H54 (cell line): ENCODE measurements at places on chromosomes 12 and 14.

- DNase-seq, result no peak
Measured at GRCh38 chr12:89547101-89547500, 21.3 kb upstream of the POC1B start.

DNA sequence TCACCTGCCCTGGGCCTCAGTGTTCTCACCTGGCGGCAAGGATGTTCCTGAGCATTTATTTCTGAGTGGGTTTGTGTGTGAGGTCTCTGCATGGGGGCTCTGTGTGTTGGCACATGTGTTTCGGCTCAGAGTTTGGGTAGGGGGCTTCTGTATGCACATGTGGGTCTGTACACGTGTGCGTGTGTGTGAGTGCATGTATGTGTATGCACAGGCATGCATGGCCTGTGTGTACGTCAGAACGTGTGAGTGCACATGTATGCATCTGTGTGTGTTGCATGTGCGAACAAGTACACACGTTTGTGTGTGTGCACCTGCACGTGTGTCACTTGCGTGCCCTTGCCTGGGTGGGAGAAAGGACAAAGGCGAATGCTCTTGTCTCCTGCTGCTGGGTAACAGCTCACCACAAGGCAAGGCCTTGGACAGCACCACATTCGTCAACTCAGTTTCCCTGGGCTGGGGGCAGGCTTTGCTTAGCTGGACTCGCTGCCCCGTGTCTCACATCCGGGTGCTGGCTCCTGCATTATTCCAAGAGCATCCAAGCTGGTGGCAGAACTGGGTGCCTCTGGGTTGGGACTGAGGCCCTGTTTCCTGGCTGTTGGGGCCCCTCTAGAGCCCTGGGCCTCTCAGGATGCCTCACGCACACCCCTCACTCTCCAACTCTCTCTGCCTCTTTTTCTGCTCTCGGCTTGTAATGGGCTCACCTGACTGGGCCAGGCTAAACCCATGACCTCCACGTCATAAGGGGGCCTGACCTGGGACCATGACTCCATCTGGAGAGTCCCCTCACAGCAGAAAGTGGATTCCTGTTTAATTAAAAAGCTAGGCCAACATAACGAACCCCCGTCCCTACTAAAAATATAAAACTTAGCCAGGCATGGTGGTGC is 153.6 kb upstream of the C14orf180 start:
- no peak for DNase-seq

GRCh38 chr12:122813310-122813713 is 21.9 kb upstream of the HIP1R start:
- DNase-seq, result no peak

DNA sequence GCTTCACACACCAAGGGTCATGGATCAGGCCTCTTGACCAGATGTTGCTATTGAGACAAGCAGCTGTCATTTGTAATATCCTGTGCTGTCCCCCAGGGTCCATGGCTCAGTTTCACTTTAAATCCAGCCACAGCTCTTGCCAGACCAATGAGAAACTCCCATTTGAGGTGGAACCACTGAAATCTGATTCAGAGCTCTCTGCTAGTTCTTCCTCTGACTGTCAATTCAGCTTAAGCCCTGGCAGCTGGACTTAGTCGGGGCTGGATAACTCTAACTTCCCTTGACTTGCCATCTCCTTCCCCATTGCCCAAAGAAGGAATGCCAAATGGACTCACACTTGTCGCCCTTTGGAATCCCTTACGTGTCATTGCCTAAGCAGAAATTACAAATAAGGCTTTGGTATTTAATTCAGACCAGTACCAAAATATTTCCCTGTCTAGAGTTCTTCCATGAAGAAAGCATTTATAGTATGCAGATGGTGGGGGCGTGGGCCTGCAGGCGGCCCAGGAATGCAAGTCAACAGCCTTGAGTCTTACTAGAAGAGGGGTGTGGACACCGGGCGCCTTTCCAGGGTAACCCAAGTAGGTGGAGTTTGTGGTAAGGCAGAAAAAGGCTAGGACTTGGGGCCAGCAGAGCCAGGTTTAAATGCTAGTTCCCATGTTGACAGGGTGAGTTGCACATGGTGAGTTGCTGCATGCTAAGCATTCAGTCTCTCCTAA is 96.9 kb upstream of the TMPO start:
- DNase-seq, result peak; percentile 62

DNA sequence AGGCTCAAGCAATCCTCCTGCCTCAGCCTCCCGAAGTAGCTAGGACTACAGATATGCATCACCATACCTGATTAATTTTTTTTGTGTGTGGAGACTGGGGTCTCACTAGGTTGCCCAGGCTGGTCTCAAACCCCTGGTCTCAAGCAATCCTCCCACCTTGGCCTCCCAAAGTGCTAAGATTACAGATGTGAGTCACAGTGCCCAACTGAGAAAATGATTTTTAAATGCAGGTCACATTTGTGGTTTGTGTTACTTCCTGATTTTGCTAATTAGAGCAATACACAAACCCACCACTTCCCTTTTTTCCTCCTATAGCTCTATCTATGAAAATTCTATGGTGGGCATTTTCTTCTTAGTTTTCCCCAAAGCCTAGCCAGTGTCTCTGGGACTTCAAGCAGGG is 45.5 kb upstream of the TMEM263 start:
- DNase-seq, result no peak

DNA sequence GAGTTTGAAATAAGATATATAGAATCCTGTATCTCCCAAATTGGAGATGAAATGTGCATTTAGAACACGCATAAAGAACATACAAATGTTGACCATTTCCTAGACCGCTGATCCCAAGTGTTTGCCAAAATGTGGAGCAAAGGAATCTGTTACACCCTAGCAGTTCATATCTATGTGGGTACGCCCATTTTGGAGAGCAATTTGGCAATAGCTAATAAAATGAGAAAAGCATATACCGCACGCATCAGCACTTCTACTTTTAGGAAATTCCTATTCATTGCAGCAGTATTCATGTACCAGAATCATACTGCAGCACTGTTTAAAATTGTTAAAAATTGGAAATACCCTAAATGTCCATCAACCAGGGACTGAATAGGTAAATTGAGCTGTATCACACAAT is 937.8 kb downstream of the BCL11B start:
- DNase-seq, result no peak

- no peak for DNase-seq
Measured at GRCh38 chr14:69107407-69108003, 45.4 kb downstream of the DCAF5 start.

DNA sequence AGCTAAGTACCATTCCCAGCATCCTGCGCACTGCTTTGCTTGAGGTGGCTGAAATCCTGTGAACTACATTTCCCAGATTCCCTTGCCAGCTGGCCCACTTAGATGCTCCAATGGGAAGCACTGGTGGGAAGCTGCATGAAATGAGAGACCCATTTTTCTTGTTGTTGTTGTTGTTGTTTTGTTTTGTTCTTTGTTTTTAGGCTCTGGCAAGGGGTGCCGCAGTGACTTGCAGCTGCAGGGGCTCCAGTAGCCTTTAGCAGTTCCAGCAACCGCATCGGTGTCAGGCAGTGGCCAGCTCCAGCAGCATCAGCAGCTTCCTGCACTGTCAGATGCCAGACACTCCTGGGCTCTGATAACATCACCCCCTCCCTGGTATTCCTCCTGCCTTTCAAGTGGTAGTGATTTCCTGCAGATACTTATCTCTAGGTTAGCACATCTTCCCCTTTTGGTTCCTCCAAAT is 8.8 kb upstream of the EGLN3 start:
- no peak for DNase-seq

DNA sequence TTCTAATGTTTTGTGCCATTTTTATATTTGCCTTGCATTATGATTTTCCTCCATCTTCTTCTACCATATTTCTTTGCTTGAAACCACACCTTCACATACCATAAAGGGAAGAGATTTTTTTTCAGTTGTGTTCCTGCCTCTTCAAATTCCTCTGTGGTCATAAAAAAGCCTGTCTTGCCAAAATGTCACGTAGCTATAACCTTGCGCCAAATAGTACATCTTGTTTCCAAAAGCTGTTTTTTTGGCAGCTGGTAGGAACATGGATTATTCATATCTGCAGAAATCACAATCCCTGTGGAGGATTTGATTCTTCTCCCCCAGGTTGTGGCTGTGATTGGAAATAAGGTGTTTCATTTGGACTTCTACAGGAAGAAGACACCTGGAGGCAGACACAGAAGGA is 133.6 kb upstream of the SLC35F4 start:
- DNase-seq, result no peak

DNA sequence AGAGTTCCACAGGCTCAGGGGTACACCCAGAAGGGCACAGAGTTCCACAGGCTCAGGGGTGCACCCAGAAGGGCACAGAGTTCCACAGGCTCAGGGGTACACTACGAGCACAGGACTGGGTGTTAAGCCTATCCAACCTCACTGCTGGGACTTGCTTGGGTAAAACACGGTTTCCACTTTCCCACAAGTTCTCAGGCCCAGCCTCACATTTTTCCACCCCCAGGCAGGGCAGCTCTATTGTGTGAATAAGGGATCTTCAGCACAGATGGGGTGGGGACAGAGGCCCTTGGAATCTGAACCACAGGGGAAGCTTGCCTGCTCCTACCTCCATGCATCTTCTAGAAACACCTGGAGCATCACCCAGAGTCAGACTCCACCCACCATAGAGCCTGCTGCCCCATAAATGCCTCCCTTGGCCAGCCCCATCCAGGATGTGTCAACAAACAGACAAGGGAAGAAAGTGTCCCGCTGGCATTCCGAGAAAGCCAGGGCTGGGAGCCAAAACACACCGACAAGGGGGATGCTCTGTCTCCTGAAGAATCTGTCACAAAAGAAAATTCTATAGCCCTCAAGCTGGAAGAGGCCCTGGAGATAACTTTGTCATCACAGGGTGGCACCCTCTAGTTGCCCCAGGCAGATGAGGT is 4.8 kb downstream of the CRACR2A start:
- DNase-seq, result no peak

GRCh38 chr14:65179918-65180724 is 77.8 kb upstream of the MAX start:
- DNase-seq, result peak; percentile 63

GRCh38 chr12:70487440-70487839 is 121.3 kb downstream of the KCNMB4 start:
- no peak for DNase-seq

DNA sequence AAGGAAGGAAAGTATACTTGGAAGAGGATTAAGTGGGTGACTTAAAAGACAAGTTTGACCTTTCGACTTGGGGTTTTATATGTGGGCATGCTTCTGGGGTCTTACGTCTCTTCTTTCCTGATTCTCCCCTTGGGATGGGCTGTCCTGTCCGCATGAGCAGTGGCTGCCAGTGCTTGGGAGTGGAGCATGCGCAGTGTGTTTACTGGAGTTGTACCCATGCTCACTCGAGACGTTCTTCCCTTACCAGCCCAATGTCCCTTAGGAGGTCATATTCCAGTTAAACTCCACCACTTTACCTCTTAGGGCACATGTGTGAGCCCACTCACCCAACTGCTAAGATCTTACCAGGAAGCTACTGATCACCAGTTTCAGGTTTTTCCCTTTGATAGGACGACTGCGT is 20.0 kb upstream of the CHST11 start:
- no peak for DNase-seq

DNA sequence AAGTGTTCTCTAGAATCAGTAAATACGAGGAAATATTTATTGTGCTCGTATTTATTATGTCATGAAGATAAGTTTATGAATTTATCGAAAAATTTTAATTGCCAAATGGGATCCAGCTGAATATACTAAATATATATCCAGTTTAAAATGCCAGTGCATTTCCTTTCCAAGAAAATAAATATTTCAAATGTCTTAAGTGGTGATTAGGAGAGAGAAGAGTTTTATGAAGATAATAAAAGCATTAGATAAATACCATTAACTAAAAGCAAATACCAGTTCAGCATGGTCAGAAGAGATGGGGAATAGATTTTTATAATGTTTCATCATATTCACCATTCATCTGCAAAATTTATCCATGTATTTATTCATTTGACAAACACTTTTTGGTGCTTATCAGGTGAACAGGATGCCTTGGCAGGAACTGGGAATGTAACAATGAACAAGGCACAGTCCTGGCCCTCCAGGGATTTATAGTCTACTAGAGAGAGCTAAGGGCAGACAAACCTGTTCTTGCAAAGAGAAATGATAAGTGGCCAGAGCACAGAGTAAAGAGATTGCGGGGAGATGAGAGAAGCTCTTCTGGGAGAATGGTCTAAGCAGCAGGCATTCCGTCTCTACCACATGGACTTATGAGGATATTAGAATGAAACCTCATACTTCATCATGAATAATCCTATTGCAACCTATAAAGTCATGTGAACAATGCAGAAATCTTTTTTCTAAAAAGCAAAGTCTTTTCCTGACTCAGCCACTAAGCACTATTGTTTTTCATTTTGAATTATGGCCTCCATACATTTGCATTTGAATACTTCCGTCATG is 143.7 kb upstream of the ABCD2 start:
- no peak for DNase-seq

DNA sequence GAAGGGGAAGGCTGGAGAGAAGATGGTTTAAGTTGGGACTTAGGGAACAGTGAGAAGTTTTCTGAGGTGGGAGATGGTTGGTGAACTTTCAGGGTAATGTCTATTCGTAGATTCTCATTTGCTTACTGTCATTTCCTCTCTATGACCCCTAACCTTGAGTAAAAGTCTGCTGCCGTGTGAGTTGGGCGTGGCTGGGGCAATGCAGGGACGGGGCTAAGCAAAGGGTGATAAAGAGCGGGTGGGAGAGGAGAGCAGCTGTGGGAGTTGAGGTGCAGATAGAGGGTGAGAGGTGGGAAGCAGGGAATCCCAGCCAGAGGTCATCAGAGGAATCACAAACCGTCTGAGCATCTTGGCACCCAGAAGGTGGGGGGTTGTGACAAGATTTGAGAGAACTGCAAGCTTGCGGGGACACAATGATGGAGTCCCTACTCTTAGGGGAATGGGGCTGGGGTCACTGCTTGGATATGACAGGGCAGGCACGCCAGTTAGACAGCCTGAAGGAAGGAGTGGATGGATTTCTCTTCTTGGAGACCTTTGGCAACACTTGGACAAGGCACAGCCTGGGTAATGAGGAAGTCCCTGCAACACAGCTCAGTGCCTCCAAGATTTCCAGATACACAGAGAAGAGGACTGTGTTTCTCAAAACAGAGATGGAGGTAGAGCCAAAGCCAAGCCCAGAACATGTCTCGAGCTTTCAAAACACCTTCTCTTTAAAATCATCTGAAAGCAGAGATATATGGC is 45.9 kb upstream of the CTDSP2 start:
- DNase-seq, result no peak

GRCh38 chr12:67523538-67523937 is 125.0 kb upstream of the DYRK2 start:
- DNase-seq, result no peak

- no peak for DNase-seq
Measured at GRCh38 chr14:21498540-21499526, 12.3 kb downstream of the METTL3 start.

DNA sequence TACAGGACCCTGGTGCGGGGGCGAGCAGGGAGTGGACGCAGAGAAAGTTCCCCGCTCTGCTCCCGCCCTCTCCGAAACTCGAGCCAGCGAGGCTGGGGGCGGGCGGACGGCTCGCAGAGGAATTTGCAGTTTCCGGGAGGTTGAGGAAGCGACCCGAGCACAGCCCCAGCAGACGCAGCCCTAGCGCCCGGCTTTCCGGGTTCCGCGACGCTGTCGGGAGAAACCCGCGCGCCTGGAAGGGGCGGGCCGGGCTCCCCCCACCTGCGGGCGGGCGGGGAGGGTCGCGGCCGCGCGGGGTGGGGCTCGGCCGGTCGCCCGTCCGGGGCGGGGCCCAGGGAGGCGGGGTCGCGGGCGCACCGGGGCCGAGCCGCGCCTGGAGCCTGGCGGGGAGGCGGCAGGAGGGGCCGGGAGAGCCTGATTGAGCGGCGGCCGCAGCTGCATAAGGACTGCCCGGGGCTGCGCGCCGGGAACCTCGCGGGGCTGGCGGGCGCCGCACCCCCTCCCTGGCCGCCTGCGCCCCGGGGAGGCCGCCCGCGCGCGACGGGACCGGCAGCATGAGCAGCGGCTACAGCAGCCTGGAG is at the start of gene RASSF3:
RASSF3 (plus strand) TSS at position 417 of the 581 bp plus-strand sequence; CDS start at position 555, 138 bp downstream.
- DNase-seq, result peak; percentile 52
